Left cardiac atrium (tissue), 4 donors: ENCODE measurements at places on chromosomes 5 and 9. TPM values are rescaled to one million over a fixed set of nuclear protein-coding genes. Genes with fewer than 3 reads are reported as not detected.

GRCh38 chr5:57033503-57033902 lies 81.6 kb upstream of the MIER3 start:
- DNase-seq = no peak

DNA sequence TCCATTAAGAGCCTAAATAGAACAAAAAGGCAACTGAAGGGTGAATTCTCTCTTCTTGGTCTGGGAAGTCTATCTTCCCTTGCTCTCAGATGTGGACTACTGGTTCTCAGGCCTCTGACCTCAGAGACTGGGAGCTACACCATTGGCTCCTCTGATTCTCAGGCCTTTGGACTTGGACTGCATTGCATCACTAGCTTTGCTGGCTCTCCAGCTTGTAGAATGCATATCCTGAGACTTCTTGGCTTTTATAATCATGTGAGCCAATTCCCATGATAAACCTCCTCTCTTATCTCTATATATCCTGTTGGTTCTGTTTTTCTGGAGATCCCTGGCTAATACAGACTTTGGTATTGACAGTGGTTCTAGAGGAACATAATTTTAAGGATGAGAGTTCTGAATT lies 89.8 kb downstream of the PSAT1 start:
- no peak for DNase-seq

DNA sequence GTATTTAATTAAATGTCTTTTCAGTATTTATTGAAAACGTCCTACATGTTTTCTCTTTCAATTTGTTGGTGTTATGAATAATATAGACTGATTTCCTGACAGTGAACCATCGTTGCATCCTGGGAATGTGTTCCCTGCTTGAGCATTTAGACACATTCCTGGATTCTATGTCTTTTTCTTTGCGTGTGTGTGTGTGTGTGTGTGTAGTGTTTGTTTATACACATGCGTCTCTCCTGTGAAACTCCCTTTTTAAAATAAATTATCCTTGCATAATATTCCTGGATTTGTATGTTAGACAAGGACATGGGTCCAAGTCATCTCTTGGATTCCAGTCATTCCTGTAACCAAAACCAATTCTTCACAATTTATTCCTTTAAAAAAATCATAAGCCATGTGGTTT lies 153.4 kb downstream of the HSPA4 start:
- DNase-seq = no peak

DNA sequence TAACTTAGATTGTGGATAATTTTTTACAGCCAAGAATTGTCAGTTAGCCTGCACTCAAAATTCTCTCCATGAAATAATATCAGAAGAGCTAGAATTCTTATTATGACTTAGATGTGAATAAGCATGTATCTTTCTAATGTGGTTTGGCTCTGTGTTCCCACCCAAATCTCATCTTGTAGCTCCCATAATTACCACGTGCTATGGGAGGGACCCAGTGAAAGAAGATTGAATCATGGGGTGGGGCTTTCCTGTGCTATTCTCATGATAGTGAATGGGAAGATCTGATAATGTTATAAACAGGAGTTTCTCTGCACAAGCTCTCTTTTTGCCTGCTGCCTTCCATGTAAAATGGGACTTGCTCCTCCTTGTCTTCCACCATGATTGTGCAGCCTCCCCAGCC lies 176.8 kb downstream of the MAT2B start:
- DNase-seq = no peak

GRCh38 chr9:77498891-77499290 lies 149.2 kb downstream of the GNA14 start:
- DNase-seq = no peak

- DNase-seq = no peak
Measured at GRCh38 chr9:105127863-105128220, 116.6 kb upstream of the SLC44A1 start.

- no peak for DNase-seq
Measured at GRCh38 chr9:131986089-131986488, 93.6 kb downstream of the MED27 start.

DNA sequence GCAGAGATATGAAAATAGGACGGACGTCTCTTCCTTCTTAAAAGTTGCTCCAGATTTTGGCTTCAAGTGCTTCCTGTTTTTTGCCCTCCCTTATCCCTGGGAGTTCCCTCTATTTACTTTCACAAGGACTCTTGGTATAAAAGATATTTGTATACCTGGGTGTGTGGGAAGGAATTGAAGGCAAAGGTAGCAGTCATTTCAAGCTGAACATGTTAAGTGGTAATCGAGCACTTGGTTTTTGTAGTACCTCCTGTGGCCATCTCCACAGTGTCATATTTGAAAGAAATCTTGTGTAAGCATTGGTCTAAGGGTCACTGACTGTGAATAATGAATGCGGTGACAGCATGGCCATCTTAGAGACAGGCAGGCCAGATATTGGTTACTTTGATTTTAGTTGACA lies 593.6 kb downstream of the MTRR start:
- no peak for DNase-seq

DNA sequence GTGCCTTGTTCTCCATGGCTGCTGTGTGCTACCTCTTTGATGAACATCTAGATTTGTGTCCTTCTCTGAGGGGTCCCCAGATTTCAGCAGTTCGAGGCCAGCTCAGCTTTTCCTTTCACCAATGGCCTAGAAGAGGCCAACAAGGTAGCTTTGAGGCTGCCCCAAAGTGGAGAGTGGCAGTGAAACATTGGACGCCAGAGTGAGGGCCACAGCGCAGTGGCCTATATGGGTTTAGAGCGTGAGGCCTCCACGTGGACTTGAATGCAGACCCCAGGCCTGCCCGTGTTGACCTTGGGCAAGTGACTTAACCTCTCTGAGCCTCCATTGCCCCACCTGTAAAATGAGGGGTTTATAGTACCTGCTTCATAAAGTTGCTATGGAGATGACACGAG lies 11.8 kb downstream of the MYOZ3 start:
- peak; percentile 6 for DNase-seq

The SREK1 gene
- total RNA-seq = 36.8 TPM

The LRRC19 gene
- total RNA-seq = not detected

The TRIP13 gene
- total RNA-seq = 0.88 TPM

The FAM170A gene
- not detected for total RNA-seq

The C9orf50 gene
- not detected for total RNA-seq

The SPINK4 gene
- not detected for total RNA-seq

The PCDHGB4 gene
- 4.4 TPM for total RNA-seq
